Activated CD4-positive, alpha-beta T cell treated with anti-CD3 and anti-CD28 coated beads, Interleukin-2, amount 10 ng/mL, durations not matched to agents 7 days and 5 days (primary cell): ENCODE measurements at places on chromosomes 6 and 20.

- H3K27ac ChIP-seq = no peak overlapping the region
- DNase-seq = no peak
- H3K4me3 ChIP-seq = no peak overlapping the region
- H3K36me3 ChIP-seq = no peaks in the 10 kb centered on the region
- H3K4me1 ChIP-seq = peaks cover 15% of the 10 kb centered on the region
These were observed 72.5 kb downstream of the ATP9A start for GRCh38 chr20:51695574-51696303.

GRCh38 chr6:67131827-67132226 is 1424.8 kb upstream of the EYS start:
- H3K27ac ChIP-seq = no peak overlapping the region
- H3K27me3 ChIP-seq = no peaks in the 10 kb centered on the region
- H3K4me1 ChIP-seq = no peaks in the 10 kb centered on the region
- no peak overlapping the region for H3K4me3 ChIP-seq
- no peaks in the 10 kb centered on the region for H3K36me3 ChIP-seq

- H3K36me3 ChIP-seq = peaks cover 13% of the 10 kb centered on the region
- no peak overlapping the region for H3K27ac ChIP-seq
- no peak overlapping the region for H3K4me3 ChIP-seq
- H3K27me3 ChIP-seq = no peaks in the 10 kb centered on the region
These were observed 31.3 kb downstream of the KCNK5 start for GRCh38 chr6:39197922-39198500.

DNA sequence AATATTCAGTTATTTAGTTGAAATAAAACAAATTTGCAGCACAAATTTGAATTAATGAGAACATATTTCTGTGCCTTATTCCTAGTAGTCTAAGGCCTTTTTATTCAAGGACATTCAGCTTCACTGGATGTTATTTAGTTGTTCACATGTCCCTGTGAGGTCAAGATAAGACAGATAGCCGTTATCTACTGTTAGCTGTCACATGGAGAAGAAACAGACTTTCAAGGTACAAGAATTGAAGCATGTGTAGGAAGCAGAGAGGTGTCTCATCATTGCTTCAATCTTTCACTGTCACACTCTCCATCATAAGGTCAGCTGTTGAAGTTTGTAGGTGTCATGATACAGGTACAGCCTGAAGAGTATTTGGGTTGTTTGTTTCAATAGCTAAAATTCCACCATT is 112.9 kb upstream of the JAG1 start:
- H3K27ac ChIP-seq = no peak overlapping the region
- H3K36me3 ChIP-seq = no peaks in the 10 kb centered on the region
- no peak for DNase-seq
- no peak overlapping the region for H3K4me3 ChIP-seq
- peaks cover 6% of the 10 kb centered on the region for H3K27me3 ChIP-seq

DNA sequence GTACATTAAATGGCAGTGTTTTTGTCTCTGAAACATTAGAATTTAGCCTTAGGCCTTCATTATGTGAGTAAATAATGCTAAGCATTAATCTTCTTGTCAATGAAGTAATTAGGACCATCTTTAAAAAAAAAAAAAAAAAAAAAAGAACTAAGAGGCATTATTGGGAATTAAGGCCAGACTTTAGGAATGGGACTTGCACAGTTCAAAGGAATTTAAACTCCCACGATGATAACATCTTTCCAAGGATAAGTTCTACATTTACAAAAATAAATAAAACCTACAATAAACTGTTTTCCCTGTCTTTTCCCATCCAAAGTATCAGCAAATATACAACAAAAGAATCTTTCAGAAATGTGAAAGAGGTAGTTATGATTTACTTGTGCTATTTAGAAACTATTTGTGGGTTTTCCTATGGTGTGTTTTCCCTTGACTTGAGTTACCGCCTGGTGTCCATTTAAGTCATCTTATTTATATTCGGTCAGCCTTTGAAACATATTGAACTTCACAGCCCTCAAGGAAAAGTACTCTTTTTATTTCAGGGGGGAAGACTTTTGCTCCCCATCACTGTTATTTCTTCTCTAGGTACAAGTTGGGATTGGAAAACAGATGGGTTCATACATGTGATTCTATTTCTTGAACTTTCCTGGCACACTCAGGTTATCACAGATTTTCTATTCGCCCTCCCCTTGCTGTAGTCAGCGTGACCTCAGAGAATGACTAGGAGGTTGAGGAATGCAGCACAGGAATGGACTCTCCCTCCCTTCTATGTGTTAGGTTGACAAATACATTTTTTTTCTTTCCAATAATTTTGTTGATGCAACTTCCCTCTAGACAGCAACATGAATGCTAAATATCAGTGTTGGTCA is 13.6 kb downstream of the STMND1 start:
- no peak for DNase-seq
- no peaks in the 10 kb centered on the region for H3K4me1 ChIP-seq
- no peak overlapping the region for H3K27ac ChIP-seq
- no peaks in the 10 kb centered on the region for H3K36me3 ChIP-seq

GRCh38 chr6:43972913-43973300 is 154.3 kb downstream of the MRPL14 start:
- no peaks in the 10 kb centered on the region for H3K36me3 ChIP-seq
- peaks cover 30% of the 10 kb centered on the region for H3K27me3 ChIP-seq
- H3K27ac ChIP-seq = no peak overlapping the region

- no peak overlapping the region for H3K27ac ChIP-seq
- peaks cover 1% of the 10 kb centered on the region for H3K36me3 ChIP-seq
- DNase-seq = no peak
- H3K4me3 ChIP-seq = no peak overlapping the region
These were observed 35.5 kb downstream of the SESN1 start for GRCh38 chr6:109059153-109059552.

- H3K4me3 ChIP-seq = no peak overlapping the region
- H3K27ac ChIP-seq = no peak overlapping the region
- no peaks in the 10 kb centered on the region for H3K36me3 ChIP-seq
- H3K4me1 ChIP-seq = no peaks in the 10 kb centered on the region
- DNase-seq = no peak
- peaks cover 13% of the 10 kb centered on the region for H3K27me3 ChIP-seq
These were observed 102.6 kb downstream of the MRPL14 start for GRCh38 chr6:44024574-44025219.

DNA sequence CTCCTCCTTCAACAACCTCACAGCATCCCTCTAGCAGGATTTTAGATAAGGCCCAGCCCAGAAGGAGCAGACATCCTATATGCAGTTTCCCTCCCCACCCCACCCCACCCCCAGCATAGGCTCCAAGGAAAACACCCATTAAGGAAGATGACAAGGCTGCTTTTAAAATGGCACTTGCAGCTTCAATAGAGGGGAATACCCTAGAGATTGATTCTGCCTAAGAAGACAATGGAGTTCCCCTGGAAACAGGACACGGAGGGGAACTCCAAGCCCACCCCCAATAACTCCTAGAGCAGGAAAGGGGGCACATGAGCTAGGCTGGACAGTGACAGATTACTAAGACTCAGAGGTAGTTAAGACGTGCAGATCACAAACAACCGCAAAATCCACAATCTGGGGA is 34.7 kb downstream of the CPNE5 start:
- H3K27ac ChIP-seq = no peak overlapping the region
- no peak for DNase-seq
- H3K27me3 ChIP-seq = peaks cover 18% of the 10 kb centered on the region
- no peak overlapping the region for H3K4me3 ChIP-seq

- peaks cover 33% of the 10 kb centered on the region for H3K4me1 ChIP-seq
- H3K27me3 ChIP-seq = peaks cover 9% of the 10 kb centered on the region
- peaks cover 21% of the 10 kb centered on the region for H3K36me3 ChIP-seq
These were observed 859 bp upstream of the RAE1 start for GRCh38 chr20:57350081-57350710.

DNA sequence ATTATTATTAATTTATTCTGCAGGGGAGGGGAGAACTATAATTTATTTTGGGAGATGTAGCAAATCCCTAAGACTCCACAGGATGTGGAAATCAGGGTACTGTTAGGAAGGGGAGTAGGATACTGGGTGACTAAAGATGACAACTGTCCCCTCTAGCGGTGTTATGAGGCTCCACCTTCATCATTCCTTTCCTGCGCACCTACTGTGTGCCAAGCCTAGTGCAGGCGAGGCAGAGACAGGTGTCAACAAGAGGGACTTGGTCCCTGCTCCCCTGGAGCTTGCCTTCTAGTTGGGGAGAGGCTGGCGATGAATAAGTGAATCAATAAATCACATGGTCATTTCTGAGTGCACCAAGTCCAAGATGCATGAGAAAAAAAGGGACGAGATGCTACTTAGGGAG is 65.5 kb downstream of the STK35 start:
- H3K4me3 ChIP-seq = no peak overlapping the region
- H3K27me3 ChIP-seq = peaks cover 7% of the 10 kb centered on the region
- H3K36me3 ChIP-seq = no peaks in the 10 kb centered on the region
- H3K4me1 ChIP-seq = no peaks in the 10 kb centered on the region
- no peak for DNase-seq
- H3K27ac ChIP-seq = no peak overlapping the region

DNA sequence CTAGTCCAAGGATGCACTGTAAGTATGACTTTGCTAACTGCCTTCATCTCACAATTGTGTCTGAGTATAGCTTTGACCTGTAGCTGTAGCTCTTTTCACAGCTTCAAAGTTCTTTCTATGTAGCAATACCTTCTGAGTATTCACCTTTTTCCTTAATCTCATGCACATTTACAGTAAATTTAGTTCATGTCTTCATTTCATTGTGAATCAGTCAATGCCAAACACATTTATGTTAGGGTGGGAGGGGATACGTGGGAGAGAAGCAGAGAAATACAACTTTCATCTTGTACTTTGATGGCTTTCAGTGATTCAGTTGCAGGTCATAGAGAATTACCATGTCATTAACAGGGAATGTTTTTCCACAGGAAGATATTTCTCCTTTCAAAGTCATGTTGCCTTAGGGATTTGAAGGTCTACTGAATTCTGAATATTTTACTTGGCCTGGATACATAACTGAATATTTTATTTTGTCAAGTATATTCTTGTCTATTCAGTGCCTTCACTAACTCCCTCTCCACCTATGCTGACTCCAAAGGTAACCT is 119.2 kb downstream of the TINAG start:
- DNase-seq = no peak
- no peaks in the 10 kb centered on the region for H3K36me3 ChIP-seq
- H3K4me3 ChIP-seq = no peak overlapping the region

GRCh38 chr20:6979621-6980020 is 212.1 kb downstream of the BMP2 start:
- DNase-seq = no peak
- no peaks in the 10 kb centered on the region for H3K27me3 ChIP-seq
- no peak overlapping the region for H3K27ac ChIP-seq
- H3K4me3 ChIP-seq = no peak overlapping the region

GRCh38 chr20:58056921-58057686 is 171.3 kb downstream of the ANKRD60 start:
- no peak overlapping the region for H3K4me3 ChIP-seq
- H3K4me1 ChIP-seq = no peaks in the 10 kb centered on the region
- no peaks in the 10 kb centered on the region for H3K36me3 ChIP-seq
- H3K27ac ChIP-seq = no peak overlapping the region
- peaks cover 15% of the 10 kb centered on the region for H3K27me3 ChIP-seq

GRCh38 chr20:18363708-18364107 is 75.4 kb downstream of the ZNF133 start:
- DNase-seq = no peak
- no peaks in the 10 kb centered on the region for H3K36me3 ChIP-seq
- H3K27me3 ChIP-seq = no peaks in the 10 kb centered on the region
- H3K4me1 ChIP-seq = no peaks in the 10 kb centered on the region
- no peak overlapping the region for H3K4me3 ChIP-seq

- H3K36me3 ChIP-seq = no peaks in the 10 kb centered on the region
- H3K4me1 ChIP-seq = peaks cover 4% of the 10 kb centered on the region
- peaks cover 29% of the 10 kb centered on the region for H3K27me3 ChIP-seq
These were observed 41.7 kb upstream of the PRELID3B start for GRCh38 chr20:59084041-59084850.

DNA sequence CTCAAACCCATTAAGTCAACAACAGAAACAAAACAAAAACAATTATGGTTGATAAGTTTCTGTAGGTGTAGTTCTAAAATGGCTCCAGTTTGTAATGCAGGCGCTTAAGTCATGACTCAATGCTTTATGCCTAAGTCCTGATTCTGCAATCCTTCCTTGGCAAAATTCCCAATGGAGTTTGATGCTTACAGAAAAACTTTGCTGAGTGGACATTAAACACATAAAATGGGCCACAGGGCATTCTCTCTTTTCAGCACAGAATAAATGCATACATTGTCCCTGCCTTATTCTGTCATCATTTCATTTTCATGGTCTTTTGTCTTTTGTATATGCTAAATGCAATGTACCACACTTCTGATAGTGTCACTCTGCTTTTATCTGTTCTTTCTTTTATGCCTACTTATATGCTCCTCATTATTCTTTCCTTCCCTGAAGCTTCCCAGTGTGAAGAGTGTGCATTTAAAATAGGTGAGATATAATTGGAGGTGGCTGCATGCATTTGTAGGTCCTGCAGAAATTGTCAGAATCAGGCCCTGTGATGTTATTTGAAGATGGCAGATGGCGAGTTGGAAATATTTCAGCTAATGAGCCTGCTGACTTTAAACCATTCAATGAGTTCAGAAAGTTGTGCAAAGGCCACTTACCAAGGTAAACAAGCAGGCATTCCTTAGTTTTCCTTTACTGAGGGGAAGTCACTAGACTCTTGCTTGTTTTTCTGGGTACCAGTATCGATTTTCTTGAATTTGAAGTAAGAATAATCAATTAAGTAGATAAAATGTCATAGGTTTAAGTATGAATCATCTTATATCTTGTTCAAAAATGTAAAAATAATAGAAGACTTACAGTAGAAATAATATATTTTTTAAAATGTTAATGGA is 313.1 kb downstream of the TRDN start:
- no peaks in the 10 kb centered on the region for H3K36me3 ChIP-seq
- H3K4me3 ChIP-seq = no peak overlapping the region
- H3K27me3 ChIP-seq = no peaks in the 10 kb centered on the region
- DNase-seq = no peak
- no peaks in the 10 kb centered on the region for H3K4me1 ChIP-seq

GRCh38 chr6:106966671-106967640 is 7.6 kb downstream of the CD24 start:
- H3K36me3 ChIP-seq = no peaks in the 10 kb centered on the region
- DNase-seq = no peak
- H3K4me1 ChIP-seq = no peaks in the 10 kb centered on the region
- no peak overlapping the region for H3K4me3 ChIP-seq
- H3K27ac ChIP-seq = no peak overlapping the region

DNA sequence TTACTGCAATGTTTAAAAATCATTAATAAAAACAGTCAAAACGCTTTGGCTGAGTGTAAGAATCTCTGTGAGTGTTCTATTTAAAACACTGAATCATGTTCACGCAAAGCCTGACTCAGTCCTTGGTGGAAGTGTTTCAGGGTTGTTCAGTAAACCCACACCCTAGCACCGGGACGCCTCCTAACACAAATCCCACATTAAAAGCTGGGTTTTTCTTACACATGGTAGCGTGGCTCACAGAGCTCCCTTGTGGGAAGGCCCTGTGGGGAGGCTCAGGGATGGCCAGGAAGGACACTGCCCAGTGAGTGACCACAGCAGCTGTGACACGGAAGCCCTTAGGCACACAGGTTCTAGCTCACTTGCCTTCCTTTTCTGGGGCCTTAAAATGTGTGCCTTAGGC is 80.2 kb downstream of the GMPR start:
- no peak overlapping the region for H3K4me3 ChIP-seq
- peaks cover 63% of the 10 kb centered on the region for H3K4me1 ChIP-seq
- peaks cover 6% of the 10 kb centered on the region for H3K36me3 ChIP-seq
- DNase-seq = no peak
- H3K27ac ChIP-seq = peak overlapping the region; percentile 94
